GDM1 (cell line): ENCODE measurements at places on chromosomes 13 and 19.
A peak's percentile ranks its signal among the peaks of the same experiment; 100 is the strongest.

DNA sequence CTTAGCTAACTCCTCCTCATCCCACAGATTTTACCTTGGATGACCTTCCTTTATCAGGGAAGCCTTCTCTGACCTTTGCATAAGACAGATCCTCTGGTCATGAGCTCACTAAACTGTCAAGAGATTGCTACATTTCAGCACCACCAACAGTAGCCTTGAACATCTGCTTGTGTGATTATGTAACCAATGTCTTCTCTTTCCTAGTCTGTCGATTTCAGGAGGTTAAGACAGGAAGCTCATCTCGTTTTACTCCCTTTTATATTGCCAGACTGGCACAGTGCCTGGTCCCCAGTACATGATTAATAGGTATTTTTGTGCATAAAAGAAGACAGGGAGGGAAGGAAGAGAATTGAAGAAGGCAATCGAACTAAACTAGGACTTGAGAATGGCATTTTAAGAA lies 1697.7 kb downstream of the EFNB2 start:
- no peak for DNase-seq

DNA sequence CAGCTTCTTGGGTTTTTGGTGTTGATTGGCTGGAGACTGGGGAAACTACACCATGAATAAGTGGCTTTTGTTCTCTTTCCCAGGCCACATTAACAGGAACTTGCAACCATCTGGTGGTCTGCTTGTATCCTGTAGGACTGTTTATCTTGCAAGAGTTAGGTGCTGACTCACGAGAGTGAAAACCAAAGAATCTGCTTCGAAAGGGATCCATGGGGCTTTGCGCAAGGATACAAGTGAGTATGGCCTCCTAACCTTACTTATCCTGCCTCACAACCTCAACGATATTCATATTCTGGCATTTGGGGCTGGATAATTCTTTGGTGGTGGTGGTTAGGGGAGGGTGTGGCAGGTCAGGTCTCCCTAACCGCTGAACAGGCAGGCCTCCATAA lies 4.7 kb upstream of the SIGLECL1 start:
- peak; percentile 91 for DNase-seq

- no peak for DNase-seq
Measured at GRCh38 chr13:23146811-23147625, 33.8 kb upstream of the SGCG start.

GRCh38 chr13:99086267-99087097 lies 108.6 kb upstream of the DOCK9 start:
- no peak for DNase-seq

DNA sequence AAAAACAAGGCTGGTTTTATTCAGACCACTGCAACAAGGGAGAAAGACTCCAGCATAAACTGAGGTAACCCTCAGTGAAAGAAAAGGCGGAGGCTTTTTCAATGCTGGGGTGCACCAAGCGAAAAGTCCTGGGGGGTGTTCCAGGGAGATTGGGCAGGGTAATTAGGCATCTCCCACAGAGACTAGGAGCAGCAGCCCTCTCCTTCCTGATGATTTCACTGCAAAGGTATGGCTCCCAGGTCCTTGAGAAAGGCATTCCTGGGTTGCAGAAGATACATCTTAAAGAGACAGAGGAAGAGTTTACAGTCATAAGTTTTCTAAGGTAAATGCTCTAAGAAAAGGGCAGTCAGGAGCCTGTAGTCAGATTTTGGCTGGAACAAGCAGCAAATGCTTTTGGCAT lies 412.0 kb downstream of the FOXO1 start:
- no peak for DNase-seq

DNA sequence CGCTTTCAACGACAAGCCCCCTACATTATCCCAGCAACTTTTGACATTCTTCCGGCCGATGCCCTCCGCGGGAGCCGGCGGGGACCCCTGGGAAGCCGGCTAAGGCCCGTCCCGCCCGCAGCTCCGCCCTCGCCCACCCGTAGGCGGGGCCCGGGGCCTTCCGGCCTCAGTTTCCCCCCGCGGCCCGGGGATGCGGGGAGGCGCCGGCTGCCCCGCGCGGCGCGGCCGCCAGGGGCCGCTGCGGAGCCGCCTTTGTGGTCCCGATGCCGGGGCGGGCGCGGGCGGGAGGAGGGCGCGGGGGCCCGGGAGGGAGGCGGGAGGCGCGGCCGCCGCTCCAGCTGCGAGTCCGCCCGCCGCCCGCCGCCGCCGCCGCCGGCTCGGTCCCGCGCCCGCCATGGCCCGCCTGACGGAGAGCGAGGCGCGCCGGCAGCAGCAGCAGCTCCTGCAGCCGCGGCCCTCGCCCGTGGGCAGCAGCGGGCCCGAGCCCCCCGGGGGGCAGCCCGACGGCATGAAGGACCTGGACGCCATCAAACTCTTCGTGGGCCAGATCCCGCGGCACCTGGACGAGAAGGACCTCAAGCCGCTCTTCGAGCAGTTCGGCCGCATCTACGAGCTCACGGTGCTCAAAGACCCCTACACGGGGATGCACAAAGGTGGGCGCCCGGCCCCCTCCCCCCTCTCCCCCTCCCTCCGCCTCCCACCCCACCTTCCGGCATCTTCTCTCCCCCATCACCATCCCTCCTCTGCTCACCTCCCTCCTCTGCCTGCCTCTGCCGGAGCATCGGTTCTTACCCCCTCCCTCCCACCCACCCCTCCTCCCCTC lies at the start of gene CELF5:
CELF5 (plus strand) TSS at position 316 of the 823 bp plus-strand sequence; CDS start at position 395, 79 bp downstream.
- no peak for DNase-seq

DNA sequence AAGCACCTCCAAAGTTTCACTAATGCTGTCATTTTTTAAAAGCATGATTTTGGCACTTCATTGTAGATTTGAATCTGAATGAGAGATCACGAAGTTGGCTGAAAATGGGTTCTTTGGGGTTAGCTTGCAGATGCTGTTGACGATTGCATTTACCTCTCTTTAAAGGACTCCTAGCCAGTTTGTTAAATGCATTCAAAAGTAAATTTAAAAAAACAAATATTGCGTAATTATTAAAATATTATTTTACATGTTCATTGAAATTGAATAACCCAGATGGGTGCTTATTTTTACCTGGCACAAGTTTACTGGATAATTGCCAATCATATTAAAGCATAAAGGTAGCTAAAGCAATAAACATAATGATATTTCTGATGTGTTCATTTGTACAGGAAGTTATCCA lies 172.2 kb downstream of the ABCC4 start:
- no peak for DNase-seq

DNA sequence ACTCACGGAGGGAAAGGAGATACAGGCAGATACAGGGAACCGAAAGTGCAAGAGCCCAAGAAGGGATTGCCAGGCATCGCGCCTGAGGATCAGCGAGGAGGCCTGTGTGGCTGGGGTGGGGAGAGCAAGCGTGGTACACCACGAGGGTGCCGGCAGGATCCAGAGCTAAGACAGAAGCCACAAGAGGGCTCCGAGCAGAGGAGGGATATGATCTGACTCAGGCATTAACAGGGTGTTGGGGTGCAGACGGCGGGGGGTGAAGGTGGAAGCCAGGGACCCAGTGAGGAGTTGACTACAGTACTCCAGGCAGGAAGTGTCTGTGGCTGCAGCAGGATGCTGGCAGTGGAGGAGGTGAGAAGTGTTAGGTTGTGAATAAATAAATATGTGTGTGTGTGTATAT lies 5.4 kb upstream of the PPP1R37 start:
- peak; percentile 78 for DNase-seq
